ENCODE measurements at places on chromosomes 2 and 18.

DNA sequence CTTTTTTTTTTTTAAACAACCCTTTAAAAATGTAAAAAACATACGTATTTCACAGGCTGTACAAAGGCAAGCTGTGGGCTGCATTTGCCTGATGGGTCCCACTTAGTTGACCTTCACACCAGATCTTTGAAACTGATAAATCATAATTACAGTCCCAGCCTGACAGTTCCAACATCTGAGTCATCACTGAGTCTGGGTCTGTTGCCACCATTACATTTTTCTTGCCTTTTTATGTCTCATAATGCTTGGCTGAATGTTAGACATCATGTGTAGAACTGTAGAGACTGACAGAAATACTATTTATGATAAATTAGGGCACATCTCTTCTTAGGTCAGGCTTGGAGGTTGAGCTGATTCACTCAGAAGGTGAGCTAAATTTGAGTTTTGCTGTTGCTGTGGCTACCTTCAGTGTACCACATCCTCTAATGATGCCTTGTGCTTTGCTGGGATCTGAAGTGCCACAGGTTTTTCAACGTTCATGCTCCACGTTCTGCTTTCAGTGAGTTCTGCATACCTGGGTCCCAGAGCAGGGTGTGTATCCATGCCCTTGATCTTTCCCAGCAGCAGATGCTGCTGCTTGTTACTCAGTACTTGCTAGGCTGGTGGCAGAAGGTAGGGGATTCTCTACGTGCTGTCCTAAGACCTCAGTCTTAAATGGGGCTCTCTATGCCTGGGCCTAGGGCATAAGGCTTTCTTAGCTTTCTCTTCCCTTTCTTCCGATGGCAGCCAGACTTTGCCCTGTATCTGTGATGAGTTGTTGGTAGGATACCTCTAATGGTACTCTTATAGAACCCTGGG, 160.6 kb upstream of the SMAD7 start:
- DNase-seq = no peak

DNA sequence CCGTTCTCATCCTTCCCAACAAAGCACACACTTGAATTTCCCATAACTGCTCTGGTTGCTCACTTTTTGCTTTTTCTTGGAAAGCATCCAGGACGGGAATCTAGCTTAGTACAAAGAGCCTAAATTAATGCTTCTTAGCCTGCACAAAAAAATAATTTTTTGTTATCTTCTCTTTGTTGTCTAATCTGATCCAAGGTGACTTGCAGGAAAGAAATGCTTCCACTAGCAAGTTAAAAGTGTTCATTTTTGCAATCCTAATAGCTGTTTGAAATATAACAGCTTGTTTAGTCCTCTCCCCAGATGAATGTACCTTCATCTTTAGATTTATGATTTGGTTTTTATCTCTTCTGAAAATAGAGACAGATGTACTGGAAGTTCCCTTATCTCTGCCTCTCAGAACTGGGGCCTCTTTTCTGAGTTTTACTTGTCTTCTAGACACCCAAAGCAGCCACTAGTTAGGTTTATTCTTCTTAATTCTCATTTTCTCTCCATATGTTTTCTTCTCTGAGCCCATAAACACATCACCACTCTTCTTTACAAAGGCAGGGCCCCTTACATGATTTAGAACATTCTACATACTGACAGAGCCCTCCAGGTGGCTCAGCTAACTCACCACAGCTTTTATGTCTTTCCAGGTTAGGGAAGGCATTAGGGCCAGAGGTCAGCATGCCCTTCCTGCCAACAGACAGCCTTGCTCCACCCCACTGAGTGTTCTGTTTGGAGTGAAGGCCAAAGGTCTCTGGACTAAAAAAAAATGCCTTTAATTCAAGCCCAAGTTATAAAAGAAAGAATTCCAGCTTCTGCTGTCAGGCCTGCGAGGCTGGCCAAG, 74.7 kb upstream of the MAP4K3 start:
- no peak for DNase-seq

DNA sequence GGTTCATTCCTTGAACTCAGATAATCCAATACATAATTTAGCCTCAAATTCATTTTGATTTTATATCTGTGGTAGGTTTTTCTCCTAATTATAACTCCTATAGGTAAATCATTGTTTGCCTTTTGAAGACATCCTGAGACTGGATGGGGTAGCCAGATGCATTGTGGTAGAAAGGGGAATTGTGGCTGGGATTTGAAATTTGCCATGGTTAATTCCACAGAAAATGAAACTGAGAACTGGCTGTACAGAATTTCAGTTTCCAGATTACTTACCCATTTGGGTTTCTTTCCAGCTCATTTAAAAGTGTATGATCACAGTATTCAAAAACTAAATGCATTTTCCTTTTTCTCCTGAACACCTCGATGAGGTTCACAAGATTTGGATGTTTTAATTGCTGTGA, 18.2 kb downstream of the CDKL4 start:
- no peak for DNase-seq

- no peak for DNase-seq
Observed at GRCh38 chr18:75250471-75250821, 39.8 kb downstream of the TSHZ1 start.

- no peak for DNase-seq
Observed at GRCh38 chr2:86570059-86570458, 6.8 kb upstream of the CHMP3 start.

- DNase-seq = no peak
Observed at GRCh38 chr2:143815082-143815481, 685.9 kb downstream of the ARHGAP15 start.

DNA sequence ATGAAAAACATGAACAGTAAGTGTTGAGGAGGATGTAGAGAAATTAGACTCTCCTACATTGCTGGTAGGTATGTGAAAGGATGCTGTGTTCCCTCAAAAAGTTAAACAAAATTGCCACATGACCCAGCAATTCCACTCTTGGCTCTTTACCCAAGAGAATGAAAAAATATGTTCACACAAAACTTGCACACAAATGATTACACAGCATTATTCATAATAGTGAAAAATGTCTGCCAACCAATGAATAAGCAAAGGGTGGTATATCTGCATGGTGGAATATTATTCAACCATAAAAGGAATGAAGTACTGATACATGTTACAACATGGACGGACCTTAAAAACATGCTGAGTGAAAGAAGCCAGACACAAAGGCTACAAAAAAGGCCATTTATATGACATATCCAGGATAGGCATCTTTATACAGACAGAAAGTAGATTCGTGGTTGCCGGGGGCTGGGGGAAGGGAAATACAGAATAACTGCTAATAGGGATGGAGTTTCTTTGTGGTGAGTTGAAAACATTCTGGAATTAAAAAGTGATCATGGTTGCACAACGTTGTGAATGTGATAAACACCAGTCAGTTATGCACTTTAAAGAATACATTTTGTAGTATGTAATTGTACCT, 85.4 kb upstream of the MYO3B start:
- DNase-seq = no peak

DNA sequence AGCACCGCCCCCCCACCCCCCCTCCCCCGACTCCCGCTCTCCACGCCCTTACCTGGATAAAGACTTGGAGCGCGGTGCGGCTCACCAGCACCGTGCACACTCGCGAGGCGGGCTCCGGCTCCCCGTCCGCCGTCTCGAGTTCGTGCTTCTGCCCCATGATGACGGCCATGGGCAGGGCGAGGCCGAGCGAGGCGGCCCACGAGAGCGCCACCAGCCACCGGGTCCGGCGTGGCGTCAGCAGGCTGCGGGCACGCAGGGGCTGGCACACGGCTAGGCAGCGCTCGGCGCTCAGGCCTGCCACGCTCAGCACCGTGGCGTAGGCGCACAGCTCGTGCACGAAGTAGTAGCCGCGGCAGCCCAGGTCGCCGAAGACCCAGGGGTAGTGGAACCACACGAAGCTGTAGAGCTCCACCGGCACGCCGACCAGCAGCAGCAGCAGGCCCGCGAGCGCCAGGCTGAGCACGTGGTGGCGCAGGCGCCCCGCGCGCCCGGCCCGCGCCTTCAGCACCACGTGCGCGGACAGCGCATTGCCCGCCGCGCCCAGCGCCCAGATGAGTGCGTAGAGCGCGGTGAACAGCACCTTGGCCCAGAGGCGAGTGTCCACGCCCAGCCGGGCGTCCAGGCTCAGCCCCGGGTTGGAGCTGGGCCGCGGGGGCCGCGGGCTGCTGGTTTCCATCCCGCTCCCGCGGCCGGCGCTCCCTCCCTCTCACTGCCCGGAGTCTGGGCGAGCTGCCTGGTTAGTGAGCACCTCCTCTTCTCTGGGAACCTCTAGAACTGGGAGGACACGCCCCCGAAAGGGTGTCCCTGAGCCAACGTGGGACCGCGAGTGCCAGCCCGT, at the start of gene NTSR2:
Gene NTSR2, minus strand, starts transcription at position 742 of the 838 bp plus-strand sequence. Its CDS starts 66 bp downstream, at position 676.
- peak; percentile 66 for DNase-seq

DNA sequence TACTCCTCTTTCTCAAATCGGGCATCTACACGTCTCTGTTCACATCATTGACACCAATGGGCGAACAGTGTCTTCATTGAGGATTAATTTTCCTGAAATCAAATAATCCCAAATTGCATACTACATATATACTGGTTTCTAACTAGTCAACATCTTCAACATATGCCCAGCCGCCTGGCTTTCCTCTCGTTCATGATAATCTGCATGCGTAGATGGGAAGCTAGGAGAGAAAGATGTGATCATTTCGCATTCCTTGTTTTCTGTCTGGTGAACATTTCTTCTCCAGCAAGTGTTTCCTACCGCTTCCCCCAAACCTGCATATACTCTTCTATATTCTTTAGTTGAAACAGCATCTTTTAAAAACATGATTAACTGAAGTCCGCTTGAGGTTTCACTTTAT, 7.4 kb downstream of the TWIST2 start:
- no peak for DNase-seq

DNA sequence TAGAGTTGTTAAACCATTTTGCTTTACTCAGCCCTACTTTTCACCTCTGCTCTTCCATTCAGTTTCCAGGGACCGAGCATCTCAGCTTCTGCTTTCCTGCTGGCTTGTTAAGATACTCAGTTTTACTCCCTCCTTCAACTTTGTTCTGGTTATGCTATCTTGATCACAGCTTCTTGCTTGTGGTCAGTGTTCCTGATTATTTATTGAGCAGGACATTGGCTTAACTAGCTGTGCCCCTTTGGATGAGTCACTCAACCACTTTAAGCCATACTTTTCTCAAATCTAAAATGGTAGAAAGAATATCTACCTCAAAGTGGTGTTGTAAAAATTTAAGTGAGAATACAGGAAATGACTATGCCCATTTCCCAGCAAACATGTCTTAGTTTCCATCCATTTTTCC, 124.0 kb downstream of the KYNU start:
- no peak for DNase-seq

DNA sequence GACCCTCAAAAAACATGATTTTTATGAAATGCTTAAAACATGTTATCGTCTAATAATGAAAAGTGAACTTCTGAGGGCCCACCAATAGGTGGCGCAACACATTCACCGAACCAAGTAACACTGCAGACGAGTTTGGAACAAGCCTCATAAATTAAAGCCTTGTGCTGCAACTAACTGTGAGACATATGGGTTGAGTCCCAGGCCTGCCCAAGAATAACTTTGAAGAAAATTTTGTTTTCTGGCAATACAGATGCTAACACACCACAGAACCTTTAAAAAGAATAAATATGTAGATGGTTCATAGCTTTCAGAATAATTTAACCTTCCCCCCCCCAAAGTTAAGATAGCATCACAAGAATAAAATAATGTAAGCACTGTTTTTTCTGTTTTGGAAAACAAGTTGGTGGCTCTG, 285.9 kb downstream of the RNF144A start:
- DNase-seq = peak; percentile 45

DNA sequence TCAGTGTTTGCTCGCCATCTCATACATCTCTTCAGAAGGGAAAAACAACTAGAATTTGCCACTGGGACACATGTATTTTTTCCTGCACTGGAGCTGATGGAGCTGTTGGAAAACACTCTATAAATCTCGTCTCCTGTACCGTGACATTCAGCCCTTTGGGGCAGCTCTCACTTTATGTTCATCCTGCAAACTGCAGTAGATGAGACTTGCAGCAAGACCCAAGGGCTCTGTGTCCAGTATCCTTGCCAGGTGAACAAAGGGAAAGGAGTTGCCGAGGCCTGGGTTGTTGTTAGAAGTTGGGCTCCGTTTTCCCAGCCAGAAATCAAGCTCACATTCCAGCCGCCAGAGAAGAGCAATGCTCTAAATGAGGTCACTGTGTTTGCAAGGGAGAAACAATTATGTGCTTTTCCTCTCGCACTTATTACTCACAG, 285.1 kb downstream of the SLC4A3 start:
- DNase-seq = no peak

GRCh38 chr2:309148-309953, 21.5 kb upstream of the ALKAL2 start:
- no peak for DNase-seq

- DNase-seq = no peak
Observed at GRCh38 chr2:153488072-153488471, 9.5 kb upstream of the RPRM start.

DNA sequence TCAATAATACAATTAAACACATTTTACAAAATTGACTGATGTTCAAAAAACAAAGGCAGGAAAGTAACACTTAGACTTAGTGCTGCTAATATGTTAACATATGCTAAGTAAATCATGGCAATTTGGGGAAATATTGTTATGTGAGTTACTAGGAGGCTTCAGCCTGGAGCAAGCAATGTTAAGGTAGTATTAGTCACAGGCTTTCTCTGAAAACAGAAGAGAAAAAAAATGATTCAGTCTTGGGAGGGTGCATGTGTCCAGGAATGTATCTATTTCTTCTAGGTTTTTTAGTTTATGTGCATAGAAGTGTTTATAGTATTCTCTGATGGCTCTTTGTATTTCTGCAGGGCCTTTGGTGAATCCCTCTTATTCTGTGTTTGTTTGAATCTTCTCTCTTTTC, 345.8 kb upstream of the TFPI start:
- DNase-seq = no peak

DNA sequence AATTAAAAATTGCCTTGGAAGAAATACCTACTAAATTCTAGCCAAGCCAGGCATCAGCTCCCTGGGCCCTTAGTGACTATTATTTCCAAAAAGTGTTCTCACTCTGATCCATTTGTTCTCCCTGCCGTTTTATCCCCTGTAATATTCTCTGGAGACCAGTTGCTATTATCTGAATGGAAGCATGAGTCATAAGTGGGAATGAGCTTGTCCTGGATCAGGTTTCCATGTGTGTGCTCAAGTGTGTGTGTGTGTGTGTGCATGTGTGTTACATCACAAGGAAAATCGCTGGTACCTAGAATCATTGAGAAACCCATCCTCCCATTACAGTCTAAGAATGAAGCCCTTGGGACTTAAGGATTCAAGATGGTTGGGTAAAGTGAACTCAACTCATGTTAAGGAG, 130.3 kb upstream of the CXCR4 start:
- no peak for DNase-seq

DNA sequence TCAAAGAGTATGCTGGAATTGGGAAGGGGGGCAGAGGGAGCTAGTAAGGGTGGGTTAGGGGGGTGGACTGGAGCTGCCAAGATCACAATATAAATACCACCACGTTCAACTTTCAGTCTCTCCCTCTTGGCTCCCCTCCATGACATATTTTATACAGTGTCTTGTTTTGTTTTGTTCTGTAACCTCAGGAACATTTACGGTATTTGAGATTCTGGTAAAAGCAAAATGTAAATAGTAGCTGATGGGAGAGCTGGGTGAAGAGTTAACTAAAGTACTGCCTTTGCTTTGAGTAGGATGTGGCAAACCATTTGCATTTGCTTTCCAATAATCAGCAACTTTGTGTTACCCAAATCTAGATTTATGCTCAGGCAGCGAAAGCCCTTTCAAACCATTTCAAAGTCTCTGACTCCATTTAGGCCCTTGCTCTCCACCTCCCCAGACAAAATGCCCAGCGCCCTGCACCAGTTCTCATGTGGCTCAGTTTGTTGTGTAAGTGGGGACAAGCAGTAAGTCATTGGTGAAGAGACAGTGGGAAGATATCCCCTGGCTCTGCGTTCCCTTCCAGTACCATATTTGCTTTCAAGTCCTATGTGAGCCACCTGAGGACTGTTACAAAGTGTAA, 17.4 kb downstream of the IRS1 start:
- DNase-seq = no peak

- DNase-seq = peak; percentile 61
Observed at GRCh38 chr18:64027931-64028695, 58.2 kb downstream of the SERPINB8 start.
